Umbilical cord (tissue), 2 donors: ENCODE measurements at places on chromosomes 11 and 22. TPM values are rescaled to one million over a fixed set of nuclear protein-coding genes. Genes with fewer than 3 reads are reported as not detected.

MFNG gene
- 20.7 TPM for total RNA-seq

DNA sequence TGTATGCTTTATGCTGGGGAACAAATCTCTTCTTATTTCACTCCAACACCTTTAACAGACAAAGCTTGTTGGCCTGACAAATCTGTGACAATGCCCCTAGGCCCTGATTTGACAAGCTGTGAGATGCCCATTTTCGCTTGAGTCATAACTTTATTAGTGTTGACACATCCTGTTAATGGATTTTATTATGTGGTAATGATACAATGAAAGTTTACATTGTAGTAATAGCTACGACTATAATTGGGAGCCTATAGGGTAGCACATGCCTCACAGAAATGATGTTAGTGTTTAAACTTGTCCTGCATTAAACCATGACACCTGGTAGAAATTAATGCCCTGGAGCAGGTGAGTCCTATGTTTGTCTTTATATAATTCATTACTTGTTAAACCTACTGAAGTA, 3.3 kb upstream of the MMP10 start:
- DNase-seq = no peak

GRCh38 chr11:95222817-95223216, 8.2 kb downstream of the SESN3 start:
- DNase-seq = no peak

APLNR gene
- total RNA-seq = 1.7 TPM

DNA sequence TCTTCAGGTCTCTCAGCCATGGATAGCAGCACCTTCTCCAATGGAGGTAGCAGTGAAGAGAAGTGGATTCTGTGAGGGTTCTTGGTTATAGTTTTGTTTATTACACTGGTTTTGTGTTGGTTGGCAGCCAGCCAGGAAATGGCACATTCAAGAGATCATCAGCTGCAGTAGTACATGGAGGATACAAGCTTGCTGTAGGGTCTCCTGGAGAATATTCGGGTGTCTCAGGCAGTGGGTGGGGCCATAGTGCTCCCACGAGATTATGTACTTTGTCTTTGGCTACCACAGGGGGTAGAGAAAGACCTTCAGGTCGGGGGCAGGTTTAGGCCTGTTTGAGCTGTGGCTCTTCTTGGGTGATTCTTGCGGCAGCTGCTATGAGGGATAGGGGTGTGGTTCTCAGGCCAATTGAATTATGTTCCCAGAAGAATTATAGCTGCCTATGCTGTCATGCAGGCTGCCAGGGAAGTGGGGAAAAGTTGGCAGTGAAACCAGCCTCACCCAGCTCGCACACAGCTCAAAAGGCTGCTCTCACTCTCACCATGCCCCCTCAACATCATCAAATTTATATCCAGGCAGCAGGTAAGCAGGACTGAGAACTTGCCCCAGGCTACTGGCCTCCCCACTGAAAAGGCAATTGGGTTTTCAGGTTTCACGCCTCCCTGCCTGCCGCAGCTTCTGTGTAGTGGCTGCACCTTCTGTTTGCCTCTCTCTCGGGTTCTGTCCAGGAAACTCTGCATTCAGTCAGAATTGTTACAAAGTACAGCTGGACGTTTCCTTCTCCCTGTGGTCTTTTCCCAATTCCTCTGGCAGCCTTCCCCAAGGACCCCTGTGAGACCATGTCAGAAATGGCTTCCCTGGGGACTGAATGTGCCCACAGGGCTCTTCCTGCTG, 435.5 kb downstream of the LUZP2 start:
- DNase-seq = no peak

CSRP3 gene
- 0.72 TPM for total RNA-seq

GRCh38 chr11:94457118-94458029, 36.3 kb downstream of the MRE11 start:
- no peak for DNase-seq

GRCh38 chr11:112363527-112363926, 102.9 kb upstream of the PLET1 start:
- no peak for DNase-seq

- no peak for DNase-seq
Measured at GRCh38 chr11:114586797-114587196, 8.8 kb downstream of the NXPE4 start.

GRCh38 chr22:19480173-19480568, 451 bp downstream of the CDC45 start:
- DNase-seq = no peak

- DNase-seq = peak; percentile 86
Measured at GRCh38 chr11:17972987-17973386, 39.9 kb downstream of the SERGEF start.

GPR83 gene
- 0.48 TPM for total RNA-seq

SCN3B gene
- total RNA-seq = 5.3 TPM

DNA sequence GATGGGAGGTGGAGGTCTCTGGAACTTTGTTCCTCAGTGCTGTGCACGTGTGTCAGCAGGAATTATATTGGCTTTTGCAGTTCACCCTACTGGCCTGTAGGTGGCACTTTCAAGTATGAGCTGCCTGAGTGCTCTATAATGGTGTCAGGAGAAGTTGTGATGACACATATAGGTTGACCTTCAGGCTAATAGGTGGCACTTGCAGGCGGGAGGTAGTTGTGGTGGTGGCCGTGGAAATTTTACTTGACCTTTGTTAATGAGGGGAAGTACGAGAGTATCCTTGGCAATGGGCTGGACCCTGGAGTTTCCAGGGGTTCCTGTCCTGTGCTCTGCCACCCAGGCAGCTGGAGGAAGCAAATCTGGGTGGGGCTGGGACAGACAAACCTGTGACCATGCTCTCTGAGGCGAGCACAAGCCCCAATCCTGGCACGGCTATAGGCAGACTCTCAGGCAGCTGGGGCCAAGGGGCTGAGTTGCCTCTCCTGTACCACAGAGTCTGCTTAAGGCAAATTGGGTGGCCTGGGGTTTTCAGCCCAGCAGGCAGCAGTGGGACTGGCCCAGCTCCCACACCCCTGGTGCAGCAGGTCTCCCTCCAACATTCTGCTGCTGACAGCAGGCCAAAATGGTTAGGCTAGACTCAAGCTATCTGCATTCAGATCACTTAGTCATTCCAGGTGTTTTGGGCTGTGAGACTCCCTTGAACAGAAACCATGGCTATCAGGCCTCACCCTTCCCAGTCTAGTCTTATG, 147.5 kb upstream of the CTSC start:
- no peak for DNase-seq

FOLR1 gene
- total RNA-seq = 5.1 TPM

DNA sequence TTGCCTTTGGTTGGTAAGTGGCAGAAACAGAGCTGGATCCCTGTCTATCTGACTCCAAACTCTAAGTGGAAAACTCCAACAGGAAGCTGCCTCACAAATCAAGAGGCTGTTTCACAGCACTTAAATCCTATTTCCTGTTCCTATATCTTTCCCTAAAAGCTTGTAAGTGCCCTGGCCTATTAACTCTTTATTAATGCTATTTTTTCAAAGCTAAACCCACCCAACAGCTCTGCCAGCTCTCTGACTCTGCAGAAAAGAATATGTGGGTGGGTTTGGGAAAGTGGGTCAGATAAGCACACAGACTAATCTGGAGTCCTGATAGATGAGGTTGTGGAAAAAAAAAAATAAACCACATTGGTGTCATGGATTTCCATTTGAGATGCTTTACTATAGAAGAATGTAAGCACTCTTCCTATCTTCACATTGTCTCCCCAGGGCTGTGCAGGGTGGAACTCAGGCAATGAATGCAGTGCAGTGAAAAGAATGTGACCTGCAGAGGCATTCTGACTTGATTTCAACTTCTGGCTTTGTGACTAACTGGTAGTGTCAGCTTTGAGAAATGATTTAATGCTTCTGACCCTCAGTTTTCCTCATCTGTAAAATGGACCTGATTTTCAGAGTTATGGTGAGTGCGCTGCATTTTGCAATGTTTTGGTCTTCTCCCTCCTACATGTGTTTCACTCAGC, 125.6 kb downstream of the AASDHPPT start:
- DNase-seq = peak; percentile 23

TSGA10IP gene
- not detected for total RNA-seq

GRCh38 chr22:36738416-36739020, 35.0 kb upstream of the CACNG2 start:
- DNase-seq = no peak

DNA sequence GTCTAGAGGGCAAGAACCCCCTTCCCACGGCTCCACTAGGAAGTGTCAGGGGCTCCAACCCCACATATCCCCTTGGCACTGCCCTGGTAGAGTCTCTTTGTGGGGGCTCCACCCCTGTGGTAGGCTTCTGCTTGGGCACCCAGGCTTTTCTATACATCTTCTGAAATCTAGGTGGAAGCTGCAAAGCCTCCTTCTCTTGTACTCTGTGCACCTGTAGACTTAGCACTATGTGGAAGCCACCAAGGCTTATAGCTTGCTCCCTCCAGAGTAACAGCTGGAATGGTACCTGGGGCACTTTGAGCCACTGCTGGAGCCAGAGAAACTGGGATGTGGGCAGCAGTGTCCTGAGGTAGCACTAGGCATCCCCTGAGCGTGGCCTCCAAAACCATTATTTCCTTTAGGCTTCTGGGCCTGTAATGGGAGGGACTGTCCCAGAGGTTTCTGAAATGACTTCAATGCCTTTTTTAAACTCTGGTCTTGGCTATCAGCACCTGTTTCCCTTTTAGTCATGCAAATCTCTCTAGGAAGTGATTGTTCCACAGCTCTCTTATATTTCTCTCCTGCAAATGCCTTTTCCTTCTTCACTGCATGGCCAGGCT, 68.4 kb downstream of the TRAF6 start:
- no peak for DNase-seq

GRCh38 chr11:65437436-65438227, 15.0 kb downstream of the NEAT1 start:
- DNase-seq = no peak

TBC1D10A gene
- 40.0 TPM for total RNA-seq

- no peak for DNase-seq
Measured at GRCh38 chr22:19972652-19973550, 31.3 kb upstream of the TXNRD2 start.

GRCh38 chr11:66412110-66412509, 8.7 kb upstream of the NPAS4 start:
- DNase-seq = no peak

GRCh38 chr11:34344768-34345539, 12.9 kb downstream of the ABTB2 start:
- DNase-seq = peak; percentile 43

- no peak for DNase-seq
Measured at GRCh38 chr11:115222218-115222862, 281.9 kb downstream of the CADM1 start.

- no peak for DNase-seq
Measured at GRCh38 chr11:76232026-76232665, 25.8 kb upstream of the WNT11 start.

SLC25A18 gene
- 6.0 TPM for total RNA-seq

- no peak for DNase-seq
Measured at GRCh38 chr11:47641600-47642098, 710 bp downstream of the MTCH2 start.

GRCh38 chr11:67687986-67688385, 13.6 kb upstream of the ALDH3B2 start:
- DNase-seq = no peak

DNA sequence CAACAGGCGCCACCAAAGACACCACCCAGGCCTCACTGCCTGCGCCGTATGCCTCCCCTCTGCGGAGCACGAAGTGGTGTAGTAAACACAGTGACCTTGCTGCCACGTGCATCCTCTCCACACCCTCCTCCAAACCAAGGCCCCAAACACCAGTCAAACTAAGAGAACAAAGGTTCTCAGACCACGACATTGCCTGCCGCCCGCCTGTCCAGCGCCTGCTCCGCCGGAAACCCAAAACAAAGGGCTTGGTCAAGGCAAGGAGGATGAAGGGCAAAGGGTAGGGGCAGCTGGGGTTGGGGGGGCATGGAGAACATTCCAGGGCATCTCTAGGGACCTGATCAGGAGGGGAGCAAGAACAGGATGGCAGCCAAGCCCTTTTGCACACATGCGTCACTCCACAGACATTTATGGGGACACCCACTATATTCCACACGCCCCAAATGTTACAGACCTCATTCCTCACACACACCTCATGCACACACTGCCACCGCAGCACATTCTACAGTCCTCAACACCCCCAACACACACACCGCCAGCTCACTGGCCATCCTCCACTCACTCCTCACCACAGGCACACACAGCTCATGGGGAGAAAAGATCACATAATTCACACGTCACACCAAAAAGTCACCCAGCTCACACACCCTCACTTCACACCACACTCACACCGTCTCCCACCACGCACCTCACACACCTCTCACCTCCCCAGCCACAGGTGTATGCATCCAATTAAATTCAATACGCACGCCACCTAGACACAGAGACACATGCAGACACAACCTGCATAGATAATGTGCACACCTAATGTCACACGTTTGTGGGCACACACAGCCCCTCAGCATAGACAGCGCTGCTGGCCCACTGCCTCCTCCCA, 34.5 kb downstream of the PDE2A start:
- no peak for DNase-seq

DNA sequence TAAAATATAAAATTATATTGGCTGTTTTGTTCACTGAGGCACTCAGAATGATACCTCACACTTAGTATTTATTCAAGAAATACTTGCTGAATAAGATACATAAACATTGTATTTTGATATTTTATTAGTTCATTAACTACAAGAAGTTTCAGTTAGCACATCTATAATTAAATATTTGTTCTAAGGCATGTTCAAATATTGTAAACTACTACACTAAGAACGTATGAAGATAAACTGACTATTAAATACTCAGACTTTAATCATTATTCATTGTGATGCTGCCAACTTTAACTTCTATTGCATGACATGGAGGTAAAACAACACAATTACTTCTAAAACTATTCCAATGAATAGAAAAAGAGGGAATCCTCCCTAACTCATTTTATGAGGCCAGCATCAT, 129.5 kb downstream of the ATG16L2 start:
- DNase-seq = no peak

- no peak for DNase-seq
Measured at GRCh38 chr11:27329867-27330632, 33.0 kb downstream of the CCDC34 start.

DNA sequence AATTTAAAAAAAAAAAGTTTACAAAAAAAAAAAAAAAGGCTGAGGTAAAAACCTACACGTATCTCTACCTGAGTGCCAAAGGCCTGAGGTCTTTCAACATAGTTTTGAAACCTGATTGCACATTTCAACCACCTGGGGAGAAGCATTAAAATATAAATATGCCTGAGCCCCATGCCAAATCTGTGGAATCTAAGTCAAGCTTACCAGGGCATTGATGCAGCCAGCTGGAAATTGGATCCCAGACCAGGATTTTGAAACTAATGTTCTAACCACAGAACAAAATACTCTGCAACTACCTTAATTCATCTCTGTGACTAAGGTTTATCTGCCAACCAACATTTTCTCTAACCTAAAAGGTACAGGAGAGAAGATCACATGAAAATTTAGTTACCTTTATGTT, 38.8 kb upstream of the CHRNA10 start:
- no peak for DNase-seq

- peak; percentile 72 for DNase-seq
Measured at GRCh38 chr11:106463796-106464201, 386.3 kb downstream of the AASDHPPT start.

DNA sequence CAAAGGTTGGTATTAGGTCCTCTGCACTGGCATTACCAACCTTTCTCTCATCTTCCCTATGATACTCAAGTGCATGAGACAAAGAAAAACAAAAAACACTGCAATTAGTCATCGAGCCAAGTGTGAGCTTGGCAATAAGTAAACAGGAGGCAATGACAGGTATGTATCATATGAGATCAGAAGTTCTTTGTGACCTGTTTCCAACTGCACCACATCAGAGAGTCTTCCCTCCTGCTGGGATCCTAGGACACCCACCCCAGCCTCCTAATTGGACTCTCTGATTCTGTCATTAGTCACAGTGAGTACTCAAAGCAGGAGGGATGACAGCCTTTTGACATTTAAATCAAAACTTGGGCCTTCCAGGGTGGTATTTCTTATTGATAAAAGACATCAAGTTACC, 7.8 kb upstream of the JAML start:
- no peak for DNase-seq

- DNase-seq = no peak
Measured at GRCh38 chr11:134313821-134314607, 17.8 kb upstream of the GLB1L2 start.
